ENCODE measurements at places on chromosomes 5 and 9.

DNA sequence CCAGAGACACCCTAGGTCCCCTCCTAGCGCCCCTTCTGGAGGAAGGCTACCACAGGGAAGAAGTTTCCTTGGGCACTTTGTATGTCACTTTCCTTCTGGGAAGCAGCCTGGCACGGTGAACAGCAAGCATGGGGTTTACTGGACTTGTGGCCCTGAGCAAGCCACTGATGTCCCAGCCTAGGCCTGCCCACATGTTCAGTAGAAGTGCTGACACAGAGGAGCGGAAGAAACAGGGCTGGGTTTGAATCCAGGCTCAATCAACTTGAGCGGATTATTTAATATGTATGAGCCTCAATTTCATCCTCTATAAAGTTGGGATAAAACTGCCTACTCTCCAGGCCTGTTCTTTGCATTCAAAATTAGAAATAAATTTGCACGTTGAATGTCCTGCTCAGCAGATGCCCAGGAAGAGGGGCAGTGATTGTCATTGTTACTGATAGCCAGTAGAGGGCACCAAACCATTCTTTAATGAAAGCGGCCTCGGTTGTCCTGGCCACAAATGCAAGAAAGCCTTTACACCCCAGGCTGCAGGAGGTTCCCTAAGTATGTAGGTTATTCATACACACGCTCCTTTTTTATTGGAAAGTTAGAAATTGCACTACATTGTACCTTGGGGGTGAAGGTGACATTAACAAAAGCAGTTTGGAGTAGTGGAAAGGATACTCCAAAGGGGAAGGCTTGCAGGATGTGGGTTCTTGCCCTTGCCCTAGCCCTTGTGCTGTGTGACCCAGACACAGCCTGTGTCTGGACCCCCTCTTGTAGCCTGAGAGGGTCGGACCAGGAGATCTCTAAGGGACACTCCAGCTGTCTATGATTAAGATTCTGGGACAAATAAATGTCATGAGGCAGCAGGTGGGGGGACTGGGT lies 13.4 kb upstream of the XPA start:
- no peak for DNase-seq

DNA sequence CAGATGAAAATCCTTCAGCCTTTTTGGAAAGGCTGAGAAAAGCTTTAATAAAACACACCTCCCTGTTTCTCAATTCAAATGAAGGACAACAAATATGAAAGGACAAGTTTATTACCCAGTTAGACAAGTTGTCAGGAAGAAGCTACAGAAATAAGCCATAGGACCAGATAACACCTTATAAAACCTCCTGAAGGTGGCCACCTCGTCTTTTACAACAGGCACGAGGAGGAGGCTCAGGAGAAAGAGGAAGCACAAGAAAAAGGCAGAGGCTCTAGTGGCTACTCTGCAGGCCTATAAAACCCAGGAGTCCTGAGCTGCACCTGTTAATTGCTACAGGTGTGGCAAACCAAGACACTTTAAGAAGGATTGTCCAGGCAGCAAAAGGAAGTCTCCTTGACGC lies 352.1 kb upstream of the CDH18 start:
- no peak for DNase-seq

DNA sequence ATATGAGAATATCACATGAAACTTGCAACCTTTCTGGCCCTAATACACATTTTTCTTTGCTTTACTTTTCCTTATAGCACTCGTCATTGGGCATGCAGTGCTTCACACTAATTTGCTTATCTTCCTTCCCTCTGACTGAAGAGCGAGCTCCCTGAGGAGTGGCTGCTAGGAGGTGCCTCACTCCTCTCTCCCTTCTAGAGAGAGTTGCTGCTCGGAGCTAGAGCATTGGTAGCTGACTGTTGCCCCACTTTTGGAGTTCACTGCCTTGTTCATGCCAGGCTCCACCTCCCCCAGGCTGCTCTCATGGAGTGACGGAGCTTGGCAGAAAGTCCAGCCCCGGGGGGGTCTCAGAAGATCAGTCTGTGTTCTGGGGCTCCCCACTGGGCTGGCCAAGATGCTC lies 413.2 kb downstream of the MED10 start:
- no peak for DNase-seq

DNA sequence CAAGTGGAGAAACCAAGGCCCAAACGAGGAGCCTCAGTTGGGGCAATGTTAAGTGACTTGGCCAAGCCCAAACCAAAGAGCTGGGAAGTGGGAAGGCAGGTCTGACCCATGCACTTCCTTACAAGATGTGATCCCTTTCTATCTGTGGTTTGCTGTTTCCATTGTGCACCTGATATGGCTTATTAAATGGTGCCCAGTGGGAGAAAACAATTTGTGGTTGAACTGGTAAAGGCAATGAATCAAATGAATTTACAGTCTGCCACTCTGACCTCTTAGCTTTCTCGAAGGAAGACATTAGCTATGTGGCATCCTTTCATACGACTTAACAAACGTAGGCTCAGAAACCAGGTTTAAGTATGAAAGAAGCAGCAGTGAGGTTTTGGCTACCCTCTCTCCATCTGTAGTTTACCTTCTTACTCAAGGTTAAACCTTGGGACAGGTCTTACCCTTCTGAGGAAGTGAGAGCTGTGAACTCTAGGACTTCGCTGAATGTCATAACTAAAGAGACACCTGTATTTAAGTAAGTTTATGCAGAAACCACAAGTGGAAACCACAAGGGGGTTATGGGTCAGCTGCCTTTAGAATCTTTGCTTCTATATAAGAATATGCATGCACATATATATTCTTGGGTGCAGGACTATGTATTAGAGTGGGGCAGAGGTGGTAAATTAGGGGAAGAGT lies 100.5 kb upstream of the SPATA31D4 start:
- DNase-seq, result no peak

Data from T-helper 2 cell (primary cell).